ENCODE measurements at places on chromosomes 12 and 14.

DNA sequence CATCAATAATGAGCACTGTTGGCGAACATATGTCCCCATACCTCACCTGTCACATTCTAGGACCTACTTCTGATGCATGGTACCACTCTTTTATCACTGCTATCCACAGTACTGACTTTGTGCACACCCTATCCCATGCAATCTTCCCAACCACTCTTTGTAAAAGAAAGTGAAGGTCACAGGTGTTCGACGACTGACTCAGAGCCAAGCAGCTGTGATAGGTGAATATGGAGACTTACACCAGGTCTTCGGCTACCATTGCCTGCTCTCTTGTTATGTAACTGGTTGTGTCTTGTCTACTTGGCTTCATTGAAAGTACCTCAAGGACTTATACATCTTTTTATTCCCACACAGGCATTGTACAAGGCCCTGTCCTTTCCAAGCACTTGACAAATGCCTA, 169.0 kb downstream of the ANO2 start:
- DNase-seq: no peak

DNA sequence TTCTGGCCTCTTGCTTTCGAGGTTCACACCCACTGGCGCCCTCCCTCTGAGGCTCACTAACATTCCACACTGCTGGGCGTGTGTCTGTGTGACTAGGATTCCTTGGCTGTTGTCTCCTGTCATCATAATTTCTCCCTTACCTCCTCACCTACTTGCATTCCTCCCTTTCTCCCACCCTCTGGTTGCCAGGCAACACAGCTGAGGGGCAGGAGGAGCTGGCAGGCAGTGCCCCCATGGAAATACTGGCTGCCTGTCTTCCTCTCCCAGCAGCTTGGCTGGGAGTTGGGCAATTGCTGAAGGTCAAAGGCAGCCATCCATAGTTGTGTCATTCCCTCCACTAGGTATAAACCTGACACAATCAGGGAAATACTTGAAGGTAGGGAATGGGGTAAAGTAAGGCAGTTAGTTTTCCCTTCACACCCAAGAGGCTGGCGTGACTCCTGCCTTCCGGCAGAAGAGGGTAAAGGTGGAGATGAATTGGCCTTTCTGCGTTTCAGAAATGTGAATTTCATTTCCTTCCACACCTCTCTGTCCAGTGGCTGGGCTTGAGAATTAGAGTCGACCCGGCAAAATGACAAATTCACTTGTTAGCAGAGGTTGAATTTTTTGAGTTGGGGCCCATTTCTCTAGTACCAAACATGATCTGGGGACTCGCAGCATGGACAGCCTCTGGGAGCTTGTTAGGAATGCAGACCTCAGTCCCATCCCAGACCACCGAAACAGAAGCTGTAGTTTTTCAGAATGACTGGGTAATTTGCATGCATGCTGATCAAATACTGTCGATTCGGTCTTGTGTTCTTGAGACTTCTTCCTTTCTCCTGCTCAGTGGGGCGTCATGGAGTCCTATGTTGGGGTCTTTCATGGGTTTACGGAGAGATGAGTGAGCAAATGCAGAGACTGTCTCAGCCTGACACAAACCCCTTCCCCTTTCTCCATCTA, 24.3 kb upstream of the EMP1 start:
- no peak for DNase-seq

- no peak for DNase-seq
Measured at GRCh38 chr14:96052541-96053247, 13.5 kb downstream of the C14orf132 start.

DNA sequence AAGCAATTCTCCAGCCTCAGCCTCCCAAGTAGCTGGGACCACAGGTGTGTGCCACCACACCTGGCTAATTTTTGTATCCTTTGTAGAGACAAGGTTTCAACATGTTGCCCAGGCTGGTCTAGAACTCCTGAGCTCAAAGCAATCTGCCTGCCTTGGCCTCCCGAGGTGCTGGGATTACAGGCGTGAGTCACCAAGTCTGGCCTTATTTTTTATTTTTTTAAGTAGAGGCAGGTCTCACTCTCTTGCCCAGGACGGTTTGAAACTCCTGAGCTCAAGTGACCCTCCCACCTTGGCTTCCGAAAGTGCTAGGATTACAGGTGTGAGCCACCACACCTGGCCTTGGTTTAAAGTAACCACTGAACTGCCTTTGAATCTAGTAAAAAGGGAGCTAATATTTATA, 56.8 kb downstream of the SPPL3 start:
- DNase-seq: no peak

GRCh38 chr12:13474381-13474780, 277.9 kb downstream of the EMP1 start:
- no peak for DNase-seq

DNA sequence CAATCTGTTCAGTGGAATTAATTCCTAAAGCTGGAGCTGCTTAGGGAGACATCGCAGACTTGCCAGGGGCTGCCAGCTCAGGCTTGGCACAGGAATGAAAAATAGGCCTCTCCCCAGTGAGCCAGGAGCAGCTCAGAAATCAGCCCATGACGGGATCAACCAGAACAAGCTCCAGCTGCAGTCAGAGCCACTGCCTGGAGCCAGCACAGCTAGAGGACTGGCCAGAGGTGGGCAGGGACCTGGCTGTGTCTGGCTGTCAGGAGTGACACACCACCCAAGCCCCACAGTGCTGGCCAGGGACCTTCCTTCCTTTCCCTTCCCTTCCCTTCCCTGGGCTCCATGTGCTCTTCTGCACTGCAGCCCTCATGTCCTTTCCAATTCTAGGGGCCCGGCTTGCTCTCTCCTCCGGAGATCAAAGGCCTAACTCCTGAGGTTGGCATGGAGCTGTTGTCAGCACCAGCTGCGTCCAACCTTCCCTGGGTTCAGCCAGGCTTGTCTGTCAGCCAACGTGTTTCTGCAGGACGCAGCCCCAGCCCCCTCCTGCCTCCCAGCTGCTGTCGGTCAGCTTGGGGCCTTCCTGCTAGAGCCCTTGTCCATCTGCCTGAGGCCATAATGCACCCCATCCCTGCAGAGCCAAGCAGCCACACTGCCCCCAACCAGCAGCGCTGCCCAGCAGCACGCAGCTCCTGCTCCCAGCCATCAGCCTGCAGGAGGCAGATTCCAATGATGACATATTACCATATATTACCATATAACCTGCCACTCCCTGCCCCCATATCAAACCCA, 149.3 kb downstream of the CALM1 start:
- no peak for DNase-seq

GRCh38 chr12:2785017-2785416, 9.8 kb upstream of the FKBP4 start:
- DNase-seq: no peak

DNA sequence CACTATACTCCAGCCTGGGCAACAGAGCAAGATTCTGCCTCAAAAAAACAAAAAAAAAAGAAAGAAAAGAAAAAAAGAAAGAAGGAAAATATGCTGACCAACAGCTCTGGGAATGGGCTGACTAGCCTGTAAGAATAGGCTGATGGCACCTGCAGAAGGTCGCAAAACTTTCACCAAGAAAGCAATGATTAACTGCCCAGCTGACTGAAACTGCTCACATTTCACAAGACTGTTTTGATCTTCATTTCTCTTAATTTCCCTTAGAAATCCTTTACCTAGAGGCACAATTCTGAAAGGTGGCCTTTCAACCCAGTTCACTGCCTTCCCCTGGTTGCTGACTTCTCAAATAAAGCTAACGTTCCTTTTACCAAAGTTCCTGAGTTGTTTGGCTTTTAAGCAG, 12.4 kb downstream of the BEST3 start:
- DNase-seq: no peak

GRCh38 chr12:28759333-28759732, 389.7 kb upstream of the FAR2 start:
- DNase-seq: no peak

GRCh38 chr12:113960030-113960429, 6.1 kb downstream of the RBM19 start:
- no peak for DNase-seq

DNA sequence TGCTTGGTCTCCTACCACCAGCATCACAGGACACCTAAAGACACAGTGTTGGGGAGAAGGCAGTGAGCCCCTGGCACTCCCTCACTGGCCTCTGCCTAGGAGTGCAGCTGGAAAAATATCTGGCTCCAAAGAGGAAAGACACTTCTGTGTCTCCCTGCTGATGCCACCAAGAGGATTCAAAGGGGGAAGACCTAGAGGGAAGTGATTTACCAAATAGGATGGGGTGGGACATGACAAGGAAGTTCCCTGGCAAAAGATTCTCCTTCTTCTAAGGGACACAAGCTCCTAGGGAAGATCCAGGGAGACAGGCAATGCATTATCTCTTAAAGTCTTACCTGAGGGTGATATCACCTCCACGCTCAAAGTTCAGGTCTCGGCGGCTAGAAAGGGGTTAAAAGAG, 6.1 kb downstream of the NDRG2 start:
- no peak for DNase-seq

GRCh38 chr14:95547272-95547625, 12.4 kb downstream of the GLRX5 start:
- no peak for DNase-seq

DNA sequence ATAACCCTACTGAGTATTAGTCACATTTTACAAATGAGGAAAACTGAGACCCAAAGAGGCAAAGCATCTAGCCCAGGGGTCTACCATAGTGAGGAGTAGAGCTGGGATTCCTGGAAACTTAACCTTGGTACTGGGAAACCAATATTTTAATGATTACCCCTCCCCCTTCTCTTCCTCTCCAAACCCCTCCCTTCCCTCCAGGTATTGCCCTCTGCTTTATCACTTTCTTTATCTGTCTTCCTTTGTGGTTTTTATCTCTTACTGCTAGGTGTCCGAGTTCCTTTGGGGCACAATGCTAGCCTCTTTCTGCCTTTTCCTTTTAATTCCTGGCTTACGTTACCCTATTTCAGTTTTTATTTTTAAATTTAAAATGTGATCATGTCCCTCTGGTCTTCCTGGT, 2.8 kb downstream of the GABARAPL1 start:
- DNase-seq: no peak

GRCh38 chr12:130863298-130863697, 8.6 kb upstream of the RAN start:
- DNase-seq: no peak

- DNase-seq: no peak
Measured at GRCh38 chr12:65510007-65510406, 231.5 kb downstream of the MSRB3 start.

DNA sequence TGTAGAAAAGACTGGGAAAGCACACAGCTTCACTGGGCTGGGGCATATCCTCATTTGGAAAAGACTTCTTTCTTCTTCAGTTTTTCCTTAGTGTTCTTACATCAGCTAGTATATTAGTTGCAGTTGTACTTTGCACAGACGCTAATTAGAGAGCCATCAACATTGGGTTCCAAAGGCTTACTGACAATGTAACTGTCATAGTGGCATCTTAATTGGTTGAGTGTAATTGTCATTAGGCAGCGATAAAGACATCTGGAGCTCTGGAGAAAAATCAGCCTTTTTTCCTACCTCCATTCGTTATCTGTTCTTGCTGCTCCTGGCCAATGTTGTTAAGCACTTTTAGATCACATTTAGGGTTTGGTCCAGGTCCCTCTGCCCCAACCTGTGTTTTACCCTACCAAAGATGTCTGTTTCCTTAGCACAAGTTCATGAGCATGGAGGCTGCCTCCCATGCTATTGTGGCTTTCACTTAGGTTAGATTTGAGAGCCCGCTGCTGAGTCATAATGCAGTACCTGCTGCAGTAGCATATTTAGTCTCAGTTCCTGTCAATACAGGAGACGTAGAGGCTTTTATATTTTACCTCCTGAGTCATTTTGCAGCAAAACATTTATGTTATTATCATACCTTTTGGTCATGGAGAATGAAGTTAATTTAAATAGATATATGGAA, 49.2 kb downstream of the FBXW8 start:
- no peak for DNase-seq

GRCh38 chr14:64693810-64694165, 10.4 kb upstream of the PLEKHG3 start:
- no peak for DNase-seq

DNA sequence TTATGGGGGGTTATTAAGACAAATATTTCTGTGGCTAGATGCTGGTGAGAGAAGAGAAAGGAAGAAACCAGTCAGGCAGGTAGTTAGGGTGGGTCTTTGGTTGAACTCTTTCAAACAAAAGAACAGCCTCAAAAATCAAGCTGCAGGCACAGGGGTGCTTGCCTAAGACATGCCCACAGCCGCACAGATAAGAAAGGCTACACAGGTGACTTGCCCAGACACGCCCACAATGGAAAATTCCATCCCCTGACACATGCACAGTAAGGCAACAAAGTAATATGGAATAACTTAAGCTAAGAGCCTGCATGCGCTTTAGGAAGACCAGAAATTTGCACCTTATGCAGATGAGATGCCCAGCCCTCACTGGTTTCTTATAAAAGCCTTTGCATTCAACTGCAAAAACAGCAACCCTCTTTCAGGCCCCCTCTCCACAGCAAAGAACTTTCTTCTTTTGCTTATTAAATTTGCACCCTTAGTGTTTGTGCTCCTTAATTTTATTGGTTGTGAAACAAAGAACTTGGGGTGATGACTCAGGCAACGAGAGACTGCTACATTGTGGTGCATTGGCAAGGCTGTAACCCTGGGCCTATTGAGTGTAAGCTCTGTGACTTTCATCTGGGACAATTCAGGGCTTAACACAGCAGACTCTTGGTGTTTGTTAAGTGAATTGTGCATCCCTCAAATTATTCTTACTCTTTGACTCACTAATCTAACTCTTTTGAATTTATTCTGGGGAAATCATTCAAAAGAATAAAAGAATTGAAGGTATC, 149.4 kb downstream of the RPAP3 start:
- no peak for DNase-seq

DNA sequence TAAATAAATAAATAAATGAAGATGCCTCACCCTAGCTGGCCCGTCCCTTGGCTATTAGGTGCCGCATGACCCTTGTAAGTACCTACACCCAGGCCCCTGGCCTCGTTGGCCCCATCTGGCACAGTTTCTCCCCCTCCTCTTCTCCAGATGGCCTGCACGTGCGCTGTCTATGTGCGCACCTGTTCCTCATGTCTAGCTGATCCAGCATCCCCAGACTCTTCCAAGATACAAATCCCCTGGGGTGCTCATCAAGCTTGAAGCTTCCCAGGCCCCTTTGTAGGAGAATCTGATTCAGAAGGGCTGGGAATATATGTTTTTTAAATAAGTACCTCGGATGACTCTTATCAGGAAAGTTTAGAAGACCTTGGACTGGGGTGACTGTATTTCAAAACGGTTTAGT, 133.3 kb downstream of the CHST11 start:
- DNase-seq: no peak

Data from central memory CD8-positive, alpha-beta T cell (primary cell).